ENCODE measurements at places on chromosomes 3 and 15.

GRCh38 chr3:155079746-155080487 lies at the start of gene MME:
MME (plus strand) TSS chr3:155080319; CDS start chr3:155084168, 3,849 bp downstream.
- no peak for DNase-seq

GRCh38 chr3:47404955-47405790 lies 24.4 kb downstream of the PTPN23 start:
- no peak for DNase-seq

DNA sequence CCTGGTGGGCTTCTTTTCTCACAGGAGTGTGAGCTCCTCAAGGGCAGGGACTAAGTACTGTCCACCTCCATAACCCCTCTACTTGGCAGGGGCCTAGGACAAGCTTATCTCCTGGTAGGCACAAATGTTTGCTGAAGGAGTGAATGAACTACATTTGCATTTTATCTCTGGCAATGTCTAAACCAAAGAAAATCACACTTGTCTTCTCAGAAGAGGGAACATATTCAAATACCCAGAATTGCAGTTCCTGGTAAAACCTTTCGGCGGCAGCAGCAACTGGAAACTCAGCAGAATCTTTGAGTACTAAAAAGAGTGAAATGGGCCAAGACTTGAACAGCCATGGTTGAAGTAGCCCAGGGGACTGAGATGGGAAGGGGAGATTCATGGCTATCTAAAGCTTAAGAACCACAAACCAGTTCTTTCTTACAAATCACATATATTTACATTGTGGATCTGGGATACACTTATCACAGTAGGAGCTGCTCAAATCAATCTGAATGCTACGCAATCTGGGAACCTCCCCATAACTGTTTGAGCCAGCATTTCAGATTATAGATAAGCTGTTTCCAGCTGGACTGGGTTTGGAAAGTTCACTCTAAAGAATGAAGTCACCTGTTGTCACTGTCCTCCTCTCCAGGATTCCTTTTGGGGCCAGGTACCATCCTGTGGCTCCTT lies 18.7 kb upstream of the PTPN9 start:
- no peak for DNase-seq

DNA sequence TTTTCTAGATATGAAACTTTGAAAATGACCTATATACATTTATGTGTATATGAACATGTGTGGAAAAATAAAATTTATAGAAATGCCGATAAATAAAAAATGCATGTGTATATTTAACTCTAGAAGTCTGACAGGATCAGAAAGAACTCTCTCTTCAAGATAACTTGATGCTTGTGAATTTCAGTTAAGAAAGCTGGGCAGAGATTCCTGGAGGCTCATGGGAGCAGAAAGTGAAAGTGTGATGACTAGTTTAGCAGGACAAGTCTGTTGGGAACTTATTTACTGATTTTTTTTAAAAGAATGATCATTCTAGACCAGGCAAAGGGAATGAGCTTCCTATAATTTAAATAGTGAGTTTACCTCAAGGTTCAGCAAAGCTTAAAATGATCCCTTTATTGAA lies 81.5 kb upstream of the KCNAB1 start:
- no peak for DNase-seq

GRCh38 chr15:38128341-38128781 lies 124.3 kb upstream of the SPRED1 start:
- no peak for DNase-seq

- DNase-seq = no peak
These were observed 16.7 kb upstream of the ZMAT3 start for GRCh38 chr3:179088306-179088705.

DNA sequence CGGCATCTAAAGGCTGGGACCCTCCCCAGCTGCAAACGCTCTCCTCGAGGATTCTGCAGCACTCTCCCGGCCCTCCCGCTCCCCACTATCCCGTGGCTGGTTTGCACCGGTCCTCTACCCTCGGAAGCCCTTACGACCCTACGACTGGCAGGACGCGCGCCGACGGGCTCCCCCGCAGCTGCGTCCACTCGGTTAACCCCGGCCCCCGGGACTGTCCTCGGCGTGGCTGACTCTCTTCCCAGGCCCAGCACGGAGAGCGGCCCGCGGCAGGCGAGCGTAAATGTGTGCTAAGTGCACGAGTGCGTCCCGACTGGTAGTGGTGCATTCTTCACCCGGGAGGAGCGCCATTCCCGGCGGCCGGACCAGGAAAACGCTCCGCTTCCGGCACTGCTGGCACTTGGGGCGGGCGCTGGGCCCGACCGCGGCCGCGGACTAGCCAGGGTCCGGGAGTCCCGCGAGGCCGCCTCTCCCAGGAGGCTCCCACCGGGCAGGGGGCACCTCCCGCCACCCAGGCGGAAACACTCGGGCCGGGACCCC lies 508 bp downstream of the GORASP1 start:
- DNase-seq = no peak

- no peak for DNase-seq
These were observed 1.4 kb downstream of the DNAJA4 start for GRCh38 chr15:78265752-78266224.

DNA sequence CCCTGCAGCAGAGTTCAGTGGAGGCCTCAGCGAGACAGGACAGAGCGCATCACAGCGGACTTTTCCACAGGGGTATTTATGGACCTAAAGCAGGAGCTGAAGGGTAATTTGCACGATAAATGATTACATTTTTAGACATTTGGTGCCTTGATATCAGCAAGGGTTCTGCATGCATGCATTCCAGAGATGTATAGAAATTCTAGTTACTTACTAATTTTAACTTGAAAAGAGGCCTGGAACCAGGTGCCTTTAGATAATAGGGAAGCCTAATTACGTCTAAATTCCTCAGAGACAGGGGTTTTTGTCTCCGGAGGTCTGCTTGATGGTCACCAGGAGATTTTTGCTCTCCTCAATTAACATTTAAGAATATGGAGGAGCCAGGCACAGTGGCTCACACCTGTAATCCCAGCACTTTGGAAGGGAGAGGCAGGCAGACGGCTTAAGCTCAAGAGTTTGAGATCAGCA lies 79.8 kb upstream of the MFGE8 start:
- DNase-seq = no peak

GRCh38 chr3:193794002-193794881 lies 201.2 kb downstream of the OPA1 start:
- no peak for DNase-seq

- no peak for DNase-seq
These were observed 95.2 kb upstream of the IQSEC1 start for GRCh38 chr3:13168391-13168790.

- DNase-seq = peak; percentile 85
These were observed 1.3 kb downstream of the BHLHE40 start for GRCh38 chr3:4980229-4981203.

GRCh38 chr15:99427210-99427609 lies 138.6 kb upstream of the MEF2A start:
- no peak for DNase-seq

All from activated T-cell treated with anti-CD3 and anti-CD28 coated beads for 1 hour (primary cell).